Gastrocnemius medialis (tissue), 4 donors: ENCODE measurements at places on chromosomes 13 and 19. TPM values are rescaled to one million over a fixed set of nuclear protein-coding genes. Genes with fewer than 3 reads are reported as not detected.

The NLRP12 gene
- not detected for total RNA-seq

The VSTM2B gene
- not detected for total RNA-seq

The ZIK1 gene
- 0.73 TPM for total RNA-seq

The MED16 gene
- 66.2 TPM for total RNA-seq

The DIRAS1 gene
- not detected for total RNA-seq

The POLD1 gene
- total RNA-seq = 4.0 TPM

The KLK1 gene
- not detected for total RNA-seq

The ZNF112 gene
- 2.0 TPM for total RNA-seq

The AMER2 gene
- 0.10 TPM for total RNA-seq

The KLK4 gene
- total RNA-seq = not detected

The IL17D gene
- 14.2 TPM for total RNA-seq

The GRIN3B gene
- not detected for total RNA-seq

The SYNGR4 gene
- total RNA-seq = not detected

The IFI30 gene
- 20.4 TPM for total RNA-seq

The FUT1 gene
- total RNA-seq = 0.75 TPM

The ZNF808 gene
- total RNA-seq = 12.9 TPM

The KRTDAP gene
- not detected for total RNA-seq

The ZNF540 gene
- 0.46 TPM for total RNA-seq

The ATP8A2 gene
- total RNA-seq = not detected

The THSD8 gene
- total RNA-seq = not detected

The CASP14 gene
- total RNA-seq = not detected
